ENCODE measurements at places on chromosomes 12 and 14.
A peak's percentile ranks its signal among the peaks of the same experiment; 100 is the strongest.

DNA sequence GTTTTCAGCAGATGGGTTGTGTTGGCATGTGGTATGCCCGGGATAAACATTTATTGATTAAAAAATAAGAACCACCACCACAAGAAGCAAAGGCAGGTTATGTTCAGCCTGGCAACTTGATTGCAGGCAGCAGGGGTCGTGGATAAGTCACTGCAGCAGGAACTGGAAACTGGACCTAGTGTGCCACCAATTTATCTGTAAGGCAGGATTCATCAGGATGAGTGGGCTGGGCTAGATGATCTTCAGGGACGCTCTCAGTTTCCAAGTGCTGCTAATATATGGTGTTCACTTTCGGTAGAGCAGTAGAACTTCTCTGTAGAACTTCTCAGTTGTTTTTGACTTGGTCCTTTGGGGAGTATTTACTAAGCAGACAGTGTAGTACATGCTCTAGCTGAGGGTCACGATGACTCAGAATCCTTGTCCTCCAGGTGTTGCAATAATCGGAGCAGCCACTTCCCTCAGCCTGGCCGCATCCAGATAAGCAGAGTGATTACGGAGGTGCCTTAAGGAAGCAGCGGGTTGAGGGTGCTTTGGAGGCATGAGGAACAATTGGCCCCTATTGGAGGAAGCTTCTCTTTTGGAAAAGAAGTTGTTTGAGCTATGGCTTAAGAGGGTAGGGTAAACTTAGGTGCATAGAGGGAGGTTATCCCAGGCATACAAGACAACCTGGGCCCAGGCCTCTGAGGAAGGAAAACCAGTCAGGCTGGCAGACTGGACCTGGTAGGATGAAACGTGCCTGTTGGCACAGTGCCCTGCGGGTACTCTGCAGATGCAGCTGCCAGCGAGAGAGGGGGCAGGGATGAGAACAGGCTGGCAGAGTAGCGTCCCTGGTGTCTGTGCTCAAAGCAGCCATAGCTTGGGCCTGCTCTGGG is 104.0 kb downstream of the GPR135 start:
- peak; percentile 82 for DNase-seq

DNA sequence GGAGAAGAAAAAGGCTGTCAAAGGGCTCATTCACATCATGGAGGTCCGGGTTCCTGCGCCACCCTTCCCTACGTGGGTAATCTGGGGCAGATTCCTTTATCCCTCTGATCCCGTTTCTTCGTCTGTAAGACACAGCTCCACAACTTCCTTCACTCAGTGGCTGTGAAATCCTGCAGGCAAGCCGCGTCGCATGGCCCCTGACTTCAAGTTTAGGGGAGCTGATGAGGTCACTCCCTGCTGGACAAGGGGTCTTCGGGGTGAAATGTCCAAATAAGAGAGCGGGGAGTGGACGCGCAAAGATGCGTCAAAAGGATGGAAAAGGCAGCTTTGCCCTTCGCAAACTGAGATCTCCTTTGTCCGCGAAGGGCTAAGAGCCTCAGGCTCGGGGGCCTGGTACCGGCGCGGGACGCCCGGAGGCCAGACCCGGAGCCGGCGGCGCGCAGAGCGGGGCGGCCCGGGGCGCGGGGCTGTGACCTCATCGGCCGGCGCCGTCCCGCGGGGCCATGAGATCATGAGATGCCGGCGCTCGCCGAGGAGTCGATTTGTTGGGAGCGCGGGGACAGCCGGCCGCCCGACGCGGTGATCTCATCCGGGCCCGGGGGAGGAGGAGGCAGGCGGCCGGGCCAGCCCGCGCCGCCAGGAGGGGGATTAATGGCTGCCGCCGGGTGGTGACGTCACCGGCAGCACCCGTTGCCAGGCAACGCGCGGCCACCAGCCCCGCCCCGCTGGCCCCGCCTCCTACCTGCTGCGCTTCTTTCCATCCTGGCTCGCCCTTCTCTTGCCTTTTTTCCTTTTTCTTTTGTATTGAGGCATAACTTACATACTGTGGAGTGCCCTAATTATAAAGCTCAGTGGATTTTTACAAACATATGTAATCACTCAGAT is 62.1 kb downstream of the HRK start:
- DNase-seq = peak; percentile 88

DNA sequence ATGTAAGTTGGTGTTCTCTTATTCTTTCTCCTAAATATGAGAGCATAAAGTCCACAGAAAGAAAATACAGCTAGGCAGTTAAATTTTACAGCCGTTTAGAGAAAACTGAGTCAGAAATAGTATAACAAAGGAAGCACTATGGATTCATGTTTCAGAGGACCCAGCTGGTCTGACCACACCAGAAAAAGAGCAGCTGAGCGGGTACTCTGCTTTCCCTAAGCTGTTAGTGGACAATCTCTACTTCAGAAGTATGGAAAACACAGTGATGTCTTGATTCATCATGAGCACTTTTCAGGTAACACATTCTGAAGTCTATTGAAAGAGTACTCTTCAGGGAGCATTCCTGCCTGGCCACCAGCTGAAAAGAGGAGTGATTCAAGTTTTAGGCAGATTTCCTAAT is 12.4 kb downstream of the PPM1H start:
- no peak for DNase-seq

GRCh38 chr12:19836456-19836855 is 397.2 kb downstream of the AEBP2 start:
- DNase-seq = no peak

DNA sequence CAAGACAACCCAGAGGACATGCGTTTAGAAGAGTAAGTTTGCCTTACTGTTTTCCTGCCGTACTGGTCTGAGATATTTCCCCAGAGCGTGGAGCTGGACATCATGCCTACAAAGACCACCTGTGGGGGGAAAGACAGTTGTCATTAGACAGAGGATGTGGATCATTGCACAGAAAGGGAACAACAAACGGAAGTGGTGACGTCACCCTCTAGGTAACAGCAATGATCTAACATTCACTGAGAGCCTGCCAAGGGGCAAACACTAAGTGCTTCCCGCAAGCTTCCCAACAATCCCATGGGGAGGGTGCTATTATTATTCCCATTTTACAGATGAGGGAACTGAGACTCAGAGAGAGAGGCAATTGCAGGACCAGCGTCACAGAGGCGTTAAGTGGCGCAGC is 48.5 kb downstream of the SVOP start:
- peak; percentile 53 for DNase-seq

DNA sequence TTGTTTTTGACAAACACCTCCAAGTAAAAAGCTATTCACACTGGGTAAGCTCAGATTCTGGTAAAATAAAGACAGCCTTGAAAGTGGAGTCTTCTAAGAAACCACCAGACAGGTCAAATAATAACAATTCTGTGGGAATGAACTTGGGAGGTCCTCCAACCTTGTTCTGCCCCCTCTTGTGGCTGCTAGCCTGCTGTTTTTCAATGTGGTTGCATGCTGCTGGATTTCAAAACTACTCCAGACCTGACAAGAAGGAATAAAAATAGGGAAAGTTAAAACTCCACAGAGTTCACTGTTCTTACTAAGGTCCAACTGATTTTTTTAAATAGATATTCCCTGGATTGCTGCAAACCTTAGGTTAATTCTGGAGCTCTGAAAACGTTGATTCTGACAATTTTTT is 32.2 kb upstream of the RIN3 start:
- no peak for DNase-seq

- no peak for DNase-seq
Observed at GRCh38 chr12:59194794-59195193, 274.5 kb upstream of the LRIG3 start.

DNA sequence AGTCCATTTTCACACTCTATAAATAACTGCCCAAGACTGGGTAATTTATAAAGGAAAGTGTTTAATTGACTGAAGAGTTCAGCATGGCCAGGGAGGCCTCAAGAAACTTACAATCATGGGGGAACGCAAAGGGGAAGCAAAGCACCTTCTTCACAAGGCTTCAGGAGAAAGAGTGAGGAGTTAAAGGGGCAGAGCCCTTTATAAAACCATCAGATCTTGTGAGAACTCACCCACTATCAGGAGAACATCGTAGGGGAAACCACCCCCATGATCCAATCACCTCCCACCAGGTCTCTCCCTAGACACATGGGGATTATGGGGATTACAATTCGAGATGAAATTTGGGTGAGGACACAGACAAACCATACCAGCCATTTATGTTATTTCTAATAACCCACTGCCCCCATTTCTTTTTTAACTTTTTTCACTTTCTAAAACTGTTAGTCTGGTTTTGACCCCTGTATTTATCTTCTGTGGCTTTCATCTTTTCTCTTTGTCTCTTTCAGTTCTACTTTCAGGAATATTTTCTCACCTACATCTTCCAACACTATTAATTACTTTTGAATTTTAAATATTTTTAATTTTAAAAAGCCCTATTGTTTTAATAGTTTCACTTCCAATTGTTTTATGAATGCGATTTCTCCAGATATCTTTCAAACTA is 44.5 kb downstream of the WDR89 start:
- no peak for DNase-seq

DNA sequence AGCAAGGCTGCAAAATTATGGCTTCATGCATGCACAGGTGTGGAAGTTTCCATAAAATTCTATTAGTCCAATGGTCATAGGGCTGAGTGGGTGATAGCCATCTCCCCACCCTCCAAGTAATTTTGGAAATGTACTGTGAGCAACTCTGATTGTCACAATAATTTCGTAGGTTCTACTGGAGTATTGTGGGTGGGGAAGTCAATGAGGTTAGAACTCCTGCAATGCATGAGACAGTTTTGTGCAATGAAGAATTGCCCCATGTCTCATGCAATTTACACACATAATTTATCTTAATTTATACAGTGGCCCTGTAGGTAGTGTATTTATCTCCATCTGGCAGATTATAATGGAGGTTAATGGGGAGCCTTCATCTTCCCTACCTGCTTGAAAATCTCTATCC is 20.5 kb downstream of the IFNG start:
- DNase-seq = no peak

DNA sequence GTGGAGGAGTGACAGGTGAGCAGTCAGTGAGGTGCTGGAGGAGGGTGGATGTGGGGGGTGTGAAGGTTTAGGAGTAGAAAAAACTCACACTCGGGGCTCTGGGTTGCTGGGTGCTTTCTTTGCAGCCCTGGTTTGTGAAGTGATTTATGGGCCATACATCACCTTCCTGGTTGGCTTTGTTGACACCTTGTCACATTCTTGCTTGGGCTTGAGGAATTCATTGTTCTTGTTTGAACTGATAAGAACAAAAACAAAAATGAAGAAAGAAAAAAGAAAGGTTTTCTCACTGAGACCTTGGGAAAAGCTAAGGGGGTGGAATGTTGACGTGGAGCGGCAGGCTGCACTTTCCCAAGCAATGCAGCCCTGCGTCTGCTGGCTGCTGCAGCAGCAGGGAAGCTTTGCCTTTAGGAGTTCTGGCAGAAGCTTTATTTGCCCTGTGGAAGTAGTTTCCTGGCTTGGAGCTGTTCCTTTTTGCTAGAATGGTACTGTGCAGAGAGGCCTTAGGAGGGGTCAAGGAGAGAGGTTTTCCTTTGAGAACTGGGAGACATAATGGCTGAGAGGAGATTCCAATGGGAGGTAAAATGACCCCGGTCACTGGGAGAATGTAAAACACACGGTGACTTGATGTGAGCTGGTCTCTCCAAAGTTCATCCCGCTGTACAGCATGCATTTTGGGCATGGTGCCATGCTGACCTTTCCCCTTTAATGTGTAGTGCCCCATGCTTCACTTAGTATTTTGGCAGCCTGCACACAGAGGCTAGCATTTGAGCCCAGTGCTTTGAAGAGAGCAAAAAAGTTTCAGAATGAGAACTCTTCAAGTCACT is 52.8 kb downstream of the HMGA2 start:
- DNase-seq = no peak

- no peak for DNase-seq
Observed at GRCh38 chr12:54937376-54937775, 47.2 kb downstream of the TESPA1 start.

DNA sequence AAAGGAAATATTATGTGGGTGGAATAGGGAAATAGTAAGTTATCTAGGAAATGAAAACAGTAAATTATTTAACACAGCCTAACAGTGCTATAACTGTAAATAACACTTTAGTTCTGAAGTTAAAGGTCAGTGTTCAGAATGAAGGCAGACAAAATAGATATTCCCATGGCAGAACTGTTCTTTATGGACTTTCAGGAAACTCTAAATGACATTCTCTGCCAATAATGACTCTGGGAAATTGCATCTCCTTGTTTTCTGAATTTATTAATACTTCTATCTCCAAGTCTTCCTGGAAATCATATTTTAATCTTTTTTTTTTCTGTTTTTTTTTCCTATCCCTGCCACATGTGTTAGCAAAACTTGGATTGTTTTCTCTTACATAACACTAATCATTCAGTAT is 101.4 kb downstream of the PDE3A start:
- no peak for DNase-seq

GRCh38 chr12:43370263-43370662 is 181.7 kb downstream of the ADAMTS20 start:
- DNase-seq = no peak

DNA sequence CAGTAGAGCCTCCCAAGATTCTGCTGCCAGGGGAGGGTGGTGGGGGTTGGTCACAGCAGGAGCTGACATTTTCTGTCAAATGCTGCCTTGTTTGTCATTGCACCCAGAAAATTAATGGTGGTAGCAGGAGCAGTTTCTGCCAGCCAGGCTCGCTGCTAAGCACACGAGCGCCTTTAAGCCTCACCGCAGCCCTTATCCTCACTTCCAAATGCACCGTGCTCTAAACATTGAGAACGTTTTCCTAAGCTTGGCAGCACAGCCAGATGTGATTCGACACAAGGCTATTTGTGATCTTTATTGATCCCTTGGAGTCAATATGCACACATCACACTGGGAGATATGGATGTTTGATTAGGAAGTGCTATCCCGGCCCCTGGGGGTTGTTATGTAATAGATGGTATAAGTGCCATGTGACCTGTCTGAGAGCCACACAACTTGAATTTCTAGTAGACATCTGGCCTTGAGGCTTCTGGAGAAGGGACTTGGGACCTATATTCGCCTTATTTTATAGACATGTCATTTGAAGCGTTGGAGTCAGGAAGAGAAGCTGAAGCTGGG is 31.6 kb upstream of the BEGAIN start:
- peak; percentile 19 for DNase-seq

DNA sequence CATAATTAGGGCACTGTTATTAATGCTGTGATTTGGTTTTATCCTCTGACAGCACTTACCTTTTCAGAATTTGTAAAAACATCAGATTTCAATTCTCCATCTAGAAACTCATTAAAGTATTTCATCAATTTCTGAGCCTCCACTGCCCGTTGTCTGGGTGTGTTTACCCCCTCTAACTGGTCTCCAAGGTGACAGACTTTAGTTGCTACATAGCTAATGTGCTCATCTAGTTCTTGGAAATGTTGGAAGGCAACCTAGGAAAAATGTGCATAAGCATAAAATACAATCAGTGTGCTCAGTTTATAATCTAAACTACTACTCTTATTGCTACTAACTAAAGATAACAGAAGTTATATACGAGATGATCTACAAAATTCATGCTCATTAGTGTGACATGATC is 24.6 kb downstream of the EXOC5 start:
- no peak for DNase-seq

GRCh38 chr12:49340971-49341776 is 4.2 kb upstream of the C1QL4 start:
- no peak for DNase-seq

GRCh38 chr14:75489480-75489837 is 32.8 kb upstream of the BATF start:
- no peak for DNase-seq

GRCh38 chr14:22412926-22413411 is 176.1 kb downstream of the DAD1 start:
- no peak for DNase-seq
